Activated T-helper 17 cell treated with anti-CD3 and anti-CD28 coated beads, Interleukin-2, amount 50 U/mL, for 72 hours (primary cell): ENCODE measurements at places on chromosomes 7 and 10.

DNA sequence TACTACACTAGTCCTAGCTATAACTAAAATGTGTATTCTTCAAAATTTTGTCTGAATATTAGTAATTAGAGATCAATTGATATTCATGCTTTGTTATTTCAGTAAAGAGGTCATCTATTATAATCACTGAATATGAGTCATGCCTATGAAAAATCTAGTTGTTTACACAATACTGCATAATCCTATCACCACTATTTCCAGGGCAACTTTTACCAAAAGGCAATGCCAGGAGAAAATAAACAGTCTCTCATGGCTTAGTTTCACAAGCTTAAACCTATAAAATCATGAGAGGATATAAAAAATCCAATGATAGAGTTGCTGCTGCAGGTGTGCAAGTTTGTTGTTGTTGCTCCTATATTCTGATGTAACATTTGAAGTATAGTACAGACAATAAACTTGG, 149.9 kb upstream of the COL1A2 start:
- ATAC-seq: no peak
- H3K4me3 ChIP-seq: no peak overlapping the region
- H3K36me3 ChIP-seq: no peaks in the 10 kb centered on the region
- H3K4me1 ChIP-seq: no peaks in the 10 kb centered on the region
- no peak overlapping the region for H3K27ac ChIP-seq

- peaks cover 3% of the 10 kb centered on the region for H3K4me1 ChIP-seq
- H3K27me3 ChIP-seq: no peaks in the 10 kb centered on the region
- no peak overlapping the region for H3K4me3 ChIP-seq
- peak; percentile 70 for ATAC-seq
- H3K27ac ChIP-seq: no peak overlapping the region
These were observed 40.9 kb downstream of the ARL5B start for GRCh38 chr10:18699849-18700840.

DNA sequence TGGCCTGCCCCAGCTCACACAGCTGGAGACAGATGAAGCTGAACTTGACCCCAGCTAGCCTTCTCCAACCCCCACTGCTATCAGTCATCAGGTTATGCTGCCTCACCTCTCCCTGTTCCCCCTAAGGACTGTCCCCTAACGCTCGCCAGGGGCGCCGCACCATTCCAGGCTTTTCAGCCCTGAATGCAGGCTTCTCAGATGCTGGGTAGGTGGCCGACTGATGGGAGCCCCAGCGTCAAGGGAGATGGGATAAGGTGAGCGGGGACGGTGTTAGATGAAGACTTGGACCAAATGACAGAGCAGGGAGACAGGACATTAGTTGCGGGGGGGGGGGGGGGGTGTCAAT, 15.8 kb upstream of the OPALIN start:
- H3K27me3 ChIP-seq: peaks cover 21% of the 10 kb centered on the region
- H3K4me1 ChIP-seq: peaks cover 11% of the 10 kb centered on the region
- H3K36me3 ChIP-seq: no peaks in the 10 kb centered on the region

DNA sequence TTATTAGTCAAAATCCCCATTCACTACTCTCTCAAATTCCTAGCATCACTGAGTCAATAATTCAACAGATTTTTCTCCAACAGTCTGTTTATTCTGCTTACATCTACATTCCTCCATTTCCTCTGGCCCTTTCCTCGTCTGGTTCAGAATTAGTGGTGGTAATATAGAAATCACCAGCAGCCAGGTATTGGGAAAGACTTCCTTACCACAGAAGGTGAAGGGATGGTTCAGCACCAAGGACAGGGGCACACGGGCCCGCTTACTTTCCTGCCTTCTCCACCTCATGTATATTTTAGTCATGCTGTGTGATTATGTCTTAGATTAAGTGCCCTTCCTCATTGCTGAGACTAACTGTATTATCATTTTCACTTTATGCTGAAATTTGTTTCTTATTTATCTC, 70.4 kb upstream of the APBB1IP start:
- H3K36me3 ChIP-seq: no peaks in the 10 kb centered on the region
- peaks cover 8% of the 10 kb centered on the region for H3K27me3 ChIP-seq
- ATAC-seq: no peak

DNA sequence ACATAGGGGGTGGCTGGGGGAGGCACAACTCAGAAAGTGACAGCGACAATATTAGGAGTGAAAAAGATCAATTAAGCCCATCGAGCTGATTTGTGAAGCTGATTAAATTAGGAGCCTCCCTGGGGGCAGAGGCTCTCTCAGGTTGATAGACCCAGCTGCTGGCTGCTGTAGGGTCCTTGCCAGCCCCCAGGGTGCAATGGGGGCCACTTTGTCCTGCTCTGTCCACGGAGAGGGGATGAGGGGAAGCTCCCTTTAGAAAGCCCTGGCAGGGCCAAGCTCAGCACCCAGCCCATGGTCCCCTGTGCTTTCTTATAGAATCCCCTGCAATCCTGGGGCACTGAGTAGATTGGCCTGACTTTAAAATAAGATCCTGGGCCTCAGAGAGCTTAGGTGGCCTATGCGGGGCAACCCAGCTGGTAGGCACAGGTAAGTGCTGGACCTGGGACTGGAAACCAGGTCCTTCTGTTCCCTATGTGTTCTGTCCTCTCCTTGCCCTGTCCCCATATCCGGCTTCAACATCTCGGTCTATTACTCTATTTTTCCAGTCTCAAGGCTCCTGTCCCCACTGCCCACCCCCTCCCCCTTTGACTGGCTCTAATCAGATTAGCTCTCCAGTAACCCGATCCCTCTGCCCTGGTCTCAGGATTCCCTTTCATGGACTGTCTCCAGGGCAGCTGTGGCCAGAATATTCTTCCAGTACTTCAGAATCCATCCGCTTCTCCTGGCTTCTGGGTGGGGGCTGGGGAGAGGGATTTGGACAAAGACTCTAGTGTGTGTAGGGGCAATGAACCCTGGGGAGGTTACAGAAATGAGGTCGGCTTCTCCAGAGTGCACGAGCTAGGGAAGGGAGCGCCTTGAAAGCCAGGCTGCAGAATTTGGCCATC, 259.6 kb downstream of the RPS24 start:
- H3K27ac ChIP-seq: no peak overlapping the region
- no peaks in the 10 kb centered on the region for H3K4me1 ChIP-seq
